Calu3 (cell line): ENCODE measurements at places on chromosomes 2 and 18.

- DNase-seq = no peak
These were observed 13.7 kb downstream of the RAPGEF4 start for GRCh38 chr2:172749388-172749787.

DNA sequence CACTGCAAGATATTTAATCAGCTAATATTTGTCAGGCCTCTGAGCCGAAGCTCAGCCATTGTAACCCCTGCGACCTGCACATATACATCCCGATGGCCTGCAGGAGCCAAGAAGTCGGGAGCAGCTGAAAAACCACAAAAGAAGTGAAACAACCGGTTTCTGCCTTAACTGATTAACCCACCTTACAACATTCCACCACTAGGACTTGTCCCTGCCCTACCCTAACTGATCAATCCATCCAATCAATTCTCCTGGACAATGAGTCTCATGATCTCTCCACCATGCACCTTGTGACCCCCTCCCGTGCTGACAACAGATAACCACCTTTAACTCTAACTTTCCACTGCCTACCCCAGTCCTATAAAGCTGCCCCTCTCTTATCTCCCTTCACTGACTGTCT lies 945.4 kb upstream of the GYPC start:
- no peak for DNase-seq

- peak; percentile 37 for DNase-seq
These were observed 26.2 kb downstream of the ATAD2B start for GRCh38 chr2:23900541-23901322.

GRCh38 chr18:9876867-9877654 lies 8.7 kb upstream of the TXNDC2 start:
- peak; percentile 54 for DNase-seq

DNA sequence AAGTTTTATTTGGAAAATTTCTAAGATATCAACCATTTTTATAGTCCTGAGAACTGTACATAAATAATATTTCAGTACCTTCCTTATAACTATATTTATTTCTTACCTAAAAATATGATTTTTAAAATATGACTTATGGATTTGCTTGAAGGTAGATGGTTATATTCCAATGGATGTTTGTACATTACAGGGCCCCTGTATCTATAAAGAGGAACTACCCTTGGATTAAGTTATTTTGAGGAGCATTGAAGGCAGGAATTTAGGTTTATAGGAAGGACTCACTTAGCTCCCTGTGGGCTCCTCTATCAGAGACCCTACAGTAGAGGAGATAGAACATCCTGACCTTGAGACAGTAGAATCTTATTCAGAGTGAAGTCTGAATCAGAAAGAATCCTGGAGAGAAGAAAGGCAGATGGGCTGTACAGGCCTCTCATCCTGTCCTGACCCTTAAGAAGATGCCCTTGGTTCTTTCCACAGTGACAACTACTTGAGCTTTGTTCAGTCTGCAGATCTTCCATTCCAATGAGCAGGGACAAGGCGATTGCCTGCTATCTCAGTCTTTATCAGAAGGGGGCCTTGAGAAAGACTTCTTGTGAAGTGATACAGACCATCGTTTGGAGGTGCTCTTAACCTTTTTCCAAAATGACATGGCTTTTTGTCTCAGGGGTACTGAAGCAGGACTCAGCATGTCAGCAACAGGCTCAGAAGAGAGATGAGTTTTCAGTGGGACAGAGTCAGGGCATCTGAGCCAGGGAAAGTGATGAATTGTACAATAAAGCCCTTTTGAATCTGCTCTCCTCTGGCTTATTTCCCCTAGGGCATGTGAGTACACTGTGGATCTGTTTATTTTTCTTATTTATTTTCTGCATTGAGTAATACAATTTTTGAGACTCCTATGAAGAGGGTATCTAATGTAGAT lies 20.9 kb downstream of the OXER1 start:
- DNase-seq = no peak

DNA sequence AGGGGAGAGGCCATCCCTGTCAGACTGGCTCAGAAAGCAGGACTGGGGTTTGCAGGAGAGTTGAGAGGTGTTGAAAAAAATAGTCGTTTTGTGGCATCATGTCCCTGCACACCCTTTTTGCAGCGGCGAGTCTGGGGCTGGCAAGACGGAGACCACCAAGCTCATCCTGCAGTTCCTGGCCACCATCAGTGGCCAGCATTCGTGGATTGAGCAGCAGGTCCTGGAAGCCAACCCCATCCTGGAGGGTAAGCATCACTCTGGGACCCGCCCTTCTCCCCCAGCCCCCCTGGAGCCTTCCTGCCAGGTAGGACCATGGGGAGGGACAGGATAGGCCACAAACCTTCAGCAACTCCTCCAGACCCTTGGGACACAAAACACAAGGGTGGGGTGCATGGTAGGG lies 34.2 kb downstream of the MYO7B start:
- no peak for DNase-seq

DNA sequence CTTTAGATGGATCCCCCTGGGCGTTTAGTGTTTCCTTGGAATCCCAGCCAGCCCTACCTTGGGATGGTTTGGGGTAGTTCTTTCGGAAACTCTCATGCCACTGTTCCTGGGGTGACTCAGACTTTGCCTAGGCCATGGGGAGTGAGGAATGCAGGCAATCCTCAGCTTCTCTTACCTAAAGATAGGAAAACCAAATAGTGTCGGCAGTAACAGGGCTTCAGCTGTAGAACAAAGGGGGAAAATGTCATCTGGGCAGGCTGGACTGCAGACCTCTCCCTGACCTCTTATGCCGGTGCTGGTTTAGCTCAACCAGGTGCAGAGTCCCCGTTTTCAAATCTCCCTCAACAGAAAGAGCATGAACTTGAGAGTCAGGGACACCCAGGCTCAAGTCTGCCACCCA lies 252.1 kb downstream of the TSN start:
- DNase-seq = no peak

GRCh38 chr2:26273501-26273900 lies 28.8 kb downstream of the HADHB start:
- no peak for DNase-seq

DNA sequence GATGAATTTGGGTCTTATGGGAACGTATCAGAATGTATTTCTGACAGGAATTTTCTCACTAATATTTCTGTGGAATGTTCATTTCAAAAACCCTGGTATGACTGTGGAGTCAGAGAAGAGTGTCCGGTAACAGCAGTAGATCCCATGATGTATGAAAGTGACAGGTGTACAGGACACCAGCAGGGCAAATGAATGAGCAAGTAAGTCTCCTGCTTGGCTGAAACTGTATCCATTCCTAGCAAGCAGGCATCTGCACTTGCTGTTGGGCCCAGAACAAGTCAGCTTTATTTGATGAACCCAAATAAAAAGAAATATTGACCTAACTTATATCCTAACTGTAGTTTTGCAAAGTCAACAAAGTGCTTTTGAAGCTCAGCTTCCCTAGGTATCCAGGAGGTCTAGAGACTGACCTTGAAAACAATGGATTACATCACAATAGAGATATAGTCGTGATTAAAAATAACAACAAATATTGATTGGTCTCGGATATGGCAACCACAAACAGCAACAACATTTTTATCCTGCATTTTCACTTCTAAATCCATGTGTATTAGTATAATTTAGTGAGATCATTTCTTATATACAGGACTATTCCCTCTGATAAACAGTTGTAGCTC lies 37.6 kb downstream of the NXPH2 start:
- no peak for DNase-seq

DNA sequence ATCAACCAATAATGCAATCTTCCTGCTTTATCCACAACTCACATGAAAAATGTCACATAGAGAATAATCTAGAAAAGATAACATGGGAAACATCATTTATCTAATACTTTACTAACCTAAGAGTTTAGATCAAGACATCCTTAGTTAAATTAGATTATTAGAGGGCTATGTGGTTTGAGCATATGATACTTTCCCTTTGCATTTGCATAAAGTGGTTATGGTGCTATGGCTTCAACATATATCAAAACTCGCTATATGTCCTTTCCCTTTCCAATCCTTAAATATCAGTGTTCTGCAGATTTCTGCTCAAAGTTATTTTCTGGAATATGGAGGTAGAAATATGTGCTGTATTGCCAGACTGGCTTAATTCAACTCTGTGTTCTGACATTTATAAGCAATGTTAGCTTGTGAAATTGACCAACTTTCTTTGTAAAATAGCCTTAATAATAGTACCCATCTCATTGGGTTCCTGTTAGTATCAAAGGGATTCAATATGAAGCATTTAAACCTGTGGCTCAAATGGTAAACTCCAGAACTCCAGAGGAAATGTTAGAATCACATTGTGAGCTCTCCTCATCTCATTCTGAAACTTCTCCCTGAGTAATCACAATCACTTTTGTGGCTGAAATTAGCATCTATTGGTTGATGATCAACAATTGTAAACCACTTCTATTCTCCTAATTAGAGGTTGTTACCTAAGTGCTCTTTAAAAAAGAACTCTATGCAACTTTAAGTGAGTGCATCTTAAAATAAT lies 1089.9 kb upstream of the SLC39A10 start:
- no peak for DNase-seq

- no peak for DNase-seq
These were observed 43.0 kb upstream of the CCDC68 start for GRCh38 chr18:55002261-55002660.

DNA sequence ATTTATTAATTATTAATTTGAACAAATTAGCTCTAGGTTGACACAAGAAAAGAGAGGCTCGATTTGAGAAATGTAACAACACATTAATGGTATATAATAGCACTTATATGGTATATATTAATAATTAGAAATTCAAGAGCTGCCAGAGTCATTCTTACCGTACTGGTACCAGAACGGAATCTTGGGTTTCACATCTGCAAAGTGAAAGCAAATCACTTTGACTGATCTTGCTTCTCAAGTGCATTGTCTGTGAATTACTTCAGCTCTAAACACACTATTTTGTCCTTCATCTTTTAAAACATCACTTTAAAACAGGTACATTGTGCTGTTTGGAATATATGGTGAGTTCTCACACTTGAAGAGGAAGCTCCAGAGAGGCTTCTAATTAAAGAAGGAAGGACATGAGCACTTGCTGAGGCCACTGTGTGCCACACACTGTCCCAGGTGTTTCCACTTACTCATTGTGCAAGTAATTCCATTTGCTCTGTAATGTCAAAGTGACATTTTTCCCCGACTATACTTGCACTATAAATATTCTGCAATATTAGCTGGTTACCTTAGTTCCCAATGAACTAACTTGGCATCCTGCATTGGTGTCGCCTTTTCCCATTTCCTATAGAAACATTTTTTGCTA lies 85.8 kb downstream of the PLA2R1 start:
- DNase-seq = no peak

GRCh38 chr2:127324635-127325034 lies 30.7 kb upstream of the ERCC3 start:
- peak; percentile 39 for DNase-seq

DNA sequence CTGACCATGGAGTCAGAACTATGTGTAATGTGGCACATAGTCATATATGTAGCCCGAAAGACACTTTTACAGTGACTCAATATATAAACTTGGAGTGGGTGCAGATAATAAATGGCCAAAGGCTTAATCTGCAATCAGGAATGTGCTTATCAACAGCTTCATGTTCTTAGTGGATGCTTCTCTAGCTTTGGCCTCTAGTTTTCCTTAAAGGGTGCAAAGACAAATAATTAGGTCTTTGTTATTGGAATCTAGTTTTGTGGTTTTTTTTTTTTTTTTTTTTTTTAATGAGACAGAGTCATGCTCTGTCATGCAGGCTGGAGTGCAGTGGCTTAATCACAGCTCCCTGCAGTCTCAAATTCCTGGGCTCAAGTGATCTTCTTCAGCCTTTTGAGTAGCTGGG lies 625.6 kb downstream of the EPHA4 start:
- DNase-seq = no peak

DNA sequence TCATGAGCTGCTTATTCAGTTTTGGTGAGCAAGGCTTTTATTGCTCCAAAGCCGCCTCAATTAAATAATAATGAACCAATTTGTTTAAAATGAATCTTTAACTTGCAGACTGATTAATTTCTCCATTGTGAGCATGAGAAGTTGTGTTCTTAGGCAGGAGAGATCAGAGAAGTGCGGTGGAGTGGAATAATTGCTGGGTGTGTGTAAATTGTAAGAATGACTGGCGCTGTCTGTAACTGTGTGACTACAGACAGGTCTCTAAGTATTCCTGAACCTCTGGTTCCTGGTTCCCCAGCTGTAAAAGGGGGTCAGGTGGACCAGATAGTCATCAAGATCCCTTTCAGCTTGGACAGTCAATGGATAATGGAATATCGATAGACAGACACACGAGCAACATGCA lies 98.0 kb upstream of the EFEMP1 start:
- DNase-seq = no peak

- peak; percentile 73 for DNase-seq
These were observed 148.7 kb downstream of the CABLES1 start for GRCh38 chr18:23283916-23284430.

DNA sequence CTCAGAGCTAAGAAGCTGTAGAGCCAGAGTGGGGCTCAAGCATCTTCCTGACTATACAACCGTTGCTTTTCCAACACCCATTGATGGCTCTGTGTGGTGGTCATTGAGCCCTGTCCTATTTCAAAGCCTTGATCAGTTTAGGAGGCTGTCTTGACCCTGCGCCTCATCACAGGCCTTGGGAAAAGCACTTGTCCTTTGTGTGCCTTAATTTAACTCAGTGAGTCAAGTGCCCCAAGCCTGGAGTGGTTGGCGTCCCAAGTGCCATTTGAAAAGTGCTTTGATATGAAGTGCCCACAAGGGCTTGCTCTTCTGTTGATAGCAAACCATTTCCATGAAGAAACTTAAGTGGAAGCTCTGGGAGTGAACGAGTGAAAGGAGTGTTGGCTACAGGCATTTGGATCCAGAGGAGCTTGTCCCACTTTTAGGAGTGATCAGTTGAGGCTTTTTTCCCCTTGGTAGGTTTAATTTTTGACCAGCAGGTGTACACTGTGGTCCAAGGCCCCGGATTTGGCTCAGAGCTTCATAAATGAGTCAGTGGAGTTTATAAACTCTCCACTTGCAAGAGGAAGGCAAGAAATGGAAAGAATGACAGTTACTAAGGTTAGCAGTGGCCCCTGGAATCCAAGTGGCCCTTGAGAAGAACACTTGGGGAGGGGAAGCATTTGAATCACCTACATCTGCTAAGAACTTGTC lies 50.3 kb downstream of the ACTR2 start:
- no peak for DNase-seq

- DNase-seq = no peak
These were observed 33.2 kb downstream of the ZNF516 start for GRCh38 chr18:76461692-76462325.

DNA sequence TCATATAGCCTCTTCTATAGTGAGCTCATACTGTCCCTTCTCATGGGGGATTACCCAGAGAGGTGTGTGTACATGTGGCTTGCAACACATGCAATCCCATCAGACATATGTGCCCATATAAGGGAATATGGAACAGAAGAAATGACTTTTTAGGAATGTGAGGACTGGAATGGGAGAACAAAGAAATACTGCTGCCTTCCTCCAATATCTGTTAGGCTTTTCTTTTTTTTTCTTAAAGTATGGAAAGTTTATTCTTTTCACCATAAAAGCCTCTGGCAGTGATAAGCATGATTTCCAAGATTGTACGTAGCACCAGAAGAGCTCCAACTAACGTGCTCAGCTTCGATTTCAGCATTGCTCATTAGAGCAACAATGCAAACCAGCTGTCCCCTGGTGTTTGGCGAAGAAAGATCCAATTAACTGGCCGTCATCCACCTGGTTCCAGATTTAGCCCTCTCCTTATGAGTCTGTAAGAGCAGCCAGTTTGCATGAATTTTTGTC lies 113.6 kb downstream of the ADCYAP1 start:
- DNase-seq = no peak
